ENCODE measurements at places on chromosomes 12 and 14.

DNA sequence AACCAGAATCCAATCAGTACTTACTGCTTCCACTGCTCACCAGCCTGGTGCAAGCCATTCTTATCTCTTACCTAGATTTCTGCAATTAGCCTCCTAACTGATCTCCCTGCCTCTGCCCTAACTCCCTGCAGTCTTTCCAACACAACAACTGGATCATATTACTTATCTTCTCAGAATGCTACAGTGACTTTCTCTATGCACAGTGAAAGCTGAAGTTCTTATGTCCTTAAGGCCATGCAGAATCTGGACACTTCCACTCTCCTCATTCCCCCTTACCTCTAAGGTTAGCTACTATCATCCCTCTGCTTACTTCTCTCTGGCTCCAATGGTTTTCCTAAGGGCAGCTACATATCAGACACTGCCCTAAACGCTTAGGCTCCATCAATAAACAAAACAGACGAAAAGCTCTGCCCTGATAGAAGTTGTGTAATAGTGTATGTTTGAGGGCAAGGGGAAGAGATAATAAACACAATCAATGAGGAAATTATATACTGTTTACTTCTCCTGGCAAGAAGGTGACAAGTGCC is 4.0 kb downstream of the KTN1 start:
- DNase-seq: no peak
- H3K27me3 ChIP-seq: peaks cover 8% of the 10 kb centered on the region
- H3K4me3 ChIP-seq: no peak overlapping the region
- H3K27ac ChIP-seq: no peak overlapping the region
- peaks cover 23% of the 10 kb centered on the region for H3K4me1 ChIP-seq

DNA sequence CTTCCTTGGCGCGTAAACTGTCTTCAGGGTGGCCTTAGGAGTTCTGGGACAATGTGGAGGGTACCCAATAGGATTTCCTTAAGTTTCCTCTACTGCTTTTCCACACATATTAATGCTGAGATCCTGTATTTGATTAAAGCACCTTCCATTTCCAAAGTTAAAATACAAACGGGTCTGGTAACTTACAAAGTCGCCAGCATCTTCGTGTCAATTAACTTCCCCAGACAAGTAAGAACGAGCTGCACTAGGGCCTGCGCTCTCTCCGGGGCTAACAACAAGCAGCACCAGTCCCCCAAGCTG is 130.9 kb downstream of the NDUFA12 start:
- H3K36me3 ChIP-seq: no peaks in the 10 kb centered on the region
- H3K27ac ChIP-seq: no peak overlapping the region
- DNase-seq: no peak
- peaks cover 10% of the 10 kb centered on the region for H3K27me3 ChIP-seq
- peaks cover 3% of the 10 kb centered on the region for H3K4me1 ChIP-seq

DNA sequence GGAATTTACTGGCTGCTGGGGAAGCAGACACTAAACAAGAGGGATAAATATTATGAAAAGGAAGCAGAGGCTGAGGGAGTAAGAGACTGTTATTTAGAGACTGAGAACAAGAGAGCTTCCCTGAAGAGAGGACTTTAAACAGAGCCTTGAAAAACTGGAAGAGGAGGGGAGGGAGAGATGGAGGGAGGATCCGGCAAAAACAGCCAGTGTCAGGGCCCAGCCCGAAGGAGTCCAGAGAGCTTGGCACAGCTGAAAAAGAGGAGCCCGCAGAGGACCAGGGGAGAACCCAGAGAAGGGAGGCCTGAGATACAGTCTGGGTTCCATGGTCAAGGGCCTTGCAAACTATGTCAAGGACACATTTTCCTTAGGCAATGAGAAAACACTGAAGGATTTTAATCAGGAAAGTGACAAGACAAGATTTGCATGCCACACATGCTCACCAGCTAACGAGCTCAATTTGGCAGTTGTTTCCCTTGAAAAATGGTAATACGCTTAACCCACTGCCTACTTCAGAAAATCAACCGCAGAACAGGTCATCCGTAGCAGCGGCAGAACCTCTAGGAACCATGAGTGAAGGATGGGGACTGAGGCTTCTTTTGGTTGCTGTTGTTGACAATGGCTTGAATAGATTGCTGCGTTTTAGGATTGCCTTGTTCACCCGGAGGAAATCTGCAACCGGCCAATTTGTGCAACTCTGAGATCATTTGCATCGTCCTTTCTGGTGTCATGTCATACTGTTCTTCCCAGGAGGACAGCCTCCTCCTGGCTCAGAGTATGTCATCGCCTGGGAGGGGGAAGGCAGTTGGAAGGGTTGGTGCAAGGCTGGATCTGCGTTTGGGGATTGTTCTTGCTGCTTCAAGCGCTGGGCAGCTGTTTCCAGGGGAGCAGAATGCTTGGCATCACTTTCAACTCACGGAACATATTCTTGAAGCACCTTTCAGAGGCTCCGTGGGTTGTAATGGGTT is 108.2 kb downstream of the PRMT8 start:
- H3K27me3 ChIP-seq: peaks cover 7% of the 10 kb centered on the region
- H3K27ac ChIP-seq: peak overlapping the region; percentile 44
- DNase-seq: no peak
- peaks cover under 1% of the 10 kb centered on the region for H3K36me3 ChIP-seq

DNA sequence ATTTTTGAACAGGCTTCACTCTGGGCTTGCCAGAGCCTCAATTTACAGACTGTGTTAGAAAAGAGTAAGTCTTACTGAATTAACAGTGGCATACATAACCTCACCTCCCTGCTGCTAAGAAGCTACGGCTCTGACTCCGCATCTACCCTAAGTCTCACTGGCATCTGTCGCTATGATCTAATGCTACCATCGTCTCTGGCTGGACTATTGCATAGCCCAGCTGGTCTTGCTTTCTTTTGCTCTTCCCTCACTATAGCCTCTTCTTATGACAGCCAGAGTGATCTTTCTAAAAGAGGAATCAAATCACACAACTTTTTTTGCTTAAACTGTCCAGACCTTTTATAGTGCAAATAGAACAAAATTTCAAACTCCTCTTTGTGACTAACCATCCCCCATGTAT is 81.1 kb downstream of the SLC24A4 start:
- H3K27ac ChIP-seq: no peak overlapping the region
- H3K27me3 ChIP-seq: no peaks in the 10 kb centered on the region
- H3K36me3 ChIP-seq: peaks cover 17% of the 10 kb centered on the region
- no peak overlapping the region for H3K4me3 ChIP-seq

GRCh38 chr12:51242876-51243275 is 4.2 kb downstream of the DAZAP2 start:
- H3K4me3 ChIP-seq: no peak overlapping the region
- H3K27me3 ChIP-seq: peaks cover 2% of the 10 kb centered on the region
- peaks cover 18% of the 10 kb centered on the region for H3K4me1 ChIP-seq
- no peaks in the 10 kb centered on the region for H3K36me3 ChIP-seq

GRCh38 chr12:64160711-64161060 is 61.4 kb downstream of the KICS2 start:
- DNase-seq: no peak
- no peaks in the 10 kb centered on the region for H3K27me3 ChIP-seq
- H3K36me3 ChIP-seq: peaks cover 5% of the 10 kb centered on the region

GRCh38 chr12:20420557-20420956 is 52.2 kb downstream of the PDE3A start:
- H3K4me1 ChIP-seq: peaks cover 5% of the 10 kb centered on the region
- no peak overlapping the region for H3K27ac ChIP-seq
- no peaks in the 10 kb centered on the region for H3K27me3 ChIP-seq
- no peak overlapping the region for H3K4me3 ChIP-seq
- H3K36me3 ChIP-seq: no peaks in the 10 kb centered on the region

- no peak for DNase-seq
- peaks cover 12% of the 10 kb centered on the region for H3K4me1 ChIP-seq
- no peaks in the 10 kb centered on the region for H3K36me3 ChIP-seq
- no peaks in the 10 kb centered on the region for H3K27me3 ChIP-seq
- H3K4me3 ChIP-seq: no peak overlapping the region
These were observed 192.1 kb upstream of the GARIN6 start for GRCh38 chr12:99455350-99456035.

GRCh38 chr12:122721057-122721545 is 4.5 kb upstream of the HCAR3 start:
- H3K27me3 ChIP-seq: peaks cover 1% of the 10 kb centered on the region
- no peak for DNase-seq
- H3K27ac ChIP-seq: no peak overlapping the region

DNA sequence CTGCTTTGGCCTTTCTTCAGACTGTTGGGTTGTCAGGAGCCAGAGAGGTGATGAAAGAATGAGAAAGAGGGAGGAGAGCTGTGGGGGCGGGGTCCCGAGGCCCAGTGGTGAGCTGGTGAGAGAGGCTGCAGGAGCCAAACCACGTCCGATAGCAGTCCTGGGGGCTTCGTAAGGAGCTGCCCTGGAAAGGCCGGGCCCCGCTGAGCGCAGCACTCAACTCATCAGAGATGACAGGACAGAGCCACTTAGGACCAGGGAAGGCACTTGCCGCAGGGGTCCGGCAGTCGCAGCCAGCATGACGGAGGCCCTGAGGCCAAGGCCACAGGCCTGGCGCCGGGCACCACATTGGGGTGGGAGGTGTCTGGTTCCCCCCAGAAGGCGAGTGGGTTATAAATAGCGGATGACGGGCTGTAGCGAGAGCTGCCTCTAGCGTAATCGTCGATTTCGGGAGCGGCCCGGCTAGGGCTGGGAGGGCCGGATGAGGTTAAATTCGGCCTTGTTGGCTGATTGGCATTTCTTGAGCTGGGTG is 179.0 kb downstream of the TSPAN9 start:
- no peak overlapping the region for H3K27ac ChIP-seq
- no peak for DNase-seq
- H3K36me3 ChIP-seq: peaks cover 5% of the 10 kb centered on the region
- peaks cover 10% of the 10 kb centered on the region for H3K27me3 ChIP-seq
- H3K4me3 ChIP-seq: no peak overlapping the region
- peaks cover 55% of the 10 kb centered on the region for H3K4me1 ChIP-seq

GRCh38 chr12:6942331-6942665 is 1.3 kb upstream of the RNU7-1 start:
- DNase-seq: no peak
- H3K4me3 ChIP-seq: peak overlapping the region; percentile 47
- H3K4me1 ChIP-seq: peaks cover 21% of the 10 kb centered on the region
- H3K27me3 ChIP-seq: peaks cover 35% of the 10 kb centered on the region
- peaks cover 8% of the 10 kb centered on the region for H3K36me3 ChIP-seq
- peak overlapping the region; percentile 99 for H3K27ac ChIP-seq

GRCh38 chr12:10718279-10718821 is 4.8 kb downstream of the YBX3 start:
- no peaks in the 10 kb centered on the region for H3K36me3 ChIP-seq
- H3K4me1 ChIP-seq: peaks cover 13% of the 10 kb centered on the region
- H3K27me3 ChIP-seq: no peaks in the 10 kb centered on the region
- DNase-seq: no peak
- H3K27ac ChIP-seq: peak overlapping the region; percentile 12
- peak overlapping the region; percentile 26 for H3K4me3 ChIP-seq

GRCh38 chr14:53103636-53104340 is 49.3 kb downstream of the DDHD1 start:
- H3K4me3 ChIP-seq: no peak overlapping the region
- no peak overlapping the region for H3K27ac ChIP-seq
- H3K36me3 ChIP-seq: no peaks in the 10 kb centered on the region
- no peaks in the 10 kb centered on the region for H3K27me3 ChIP-seq
- peaks cover 17% of the 10 kb centered on the region for H3K4me1 ChIP-seq
- no peak for DNase-seq

GRCh38 chr12:117114784-117115183 is 15.6 kb upstream of the TESC start:
- no peak overlapping the region for H3K27ac ChIP-seq
- H3K4me1 ChIP-seq: peaks cover 9% of the 10 kb centered on the region
- H3K4me3 ChIP-seq: no peak overlapping the region
- H3K27me3 ChIP-seq: no peaks in the 10 kb centered on the region

DNA sequence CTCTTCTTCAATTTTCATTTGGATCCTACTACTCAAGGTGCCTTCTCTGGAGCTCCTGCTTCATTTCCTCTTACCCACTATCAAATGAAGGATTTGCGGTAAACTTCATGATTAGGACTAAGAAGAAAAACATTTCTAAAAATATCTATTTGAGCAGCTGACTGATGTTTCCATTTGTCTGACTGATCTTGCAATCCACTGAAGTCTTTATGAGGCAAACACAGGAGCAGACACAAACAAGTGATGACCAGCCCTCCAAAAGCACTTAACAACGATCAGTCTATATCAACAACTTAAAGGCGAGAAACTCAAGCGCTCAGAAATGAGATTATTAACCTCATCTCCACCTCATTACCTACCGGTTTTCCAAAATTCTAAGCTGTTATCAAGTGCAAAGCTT is 26.2 kb downstream of the OSBPL8 start:
- DNase-seq: no peak
- H3K4me3 ChIP-seq: no peak overlapping the region
- H3K36me3 ChIP-seq: no peaks in the 10 kb centered on the region
- peaks cover 6% of the 10 kb centered on the region for H3K4me1 ChIP-seq

DNA sequence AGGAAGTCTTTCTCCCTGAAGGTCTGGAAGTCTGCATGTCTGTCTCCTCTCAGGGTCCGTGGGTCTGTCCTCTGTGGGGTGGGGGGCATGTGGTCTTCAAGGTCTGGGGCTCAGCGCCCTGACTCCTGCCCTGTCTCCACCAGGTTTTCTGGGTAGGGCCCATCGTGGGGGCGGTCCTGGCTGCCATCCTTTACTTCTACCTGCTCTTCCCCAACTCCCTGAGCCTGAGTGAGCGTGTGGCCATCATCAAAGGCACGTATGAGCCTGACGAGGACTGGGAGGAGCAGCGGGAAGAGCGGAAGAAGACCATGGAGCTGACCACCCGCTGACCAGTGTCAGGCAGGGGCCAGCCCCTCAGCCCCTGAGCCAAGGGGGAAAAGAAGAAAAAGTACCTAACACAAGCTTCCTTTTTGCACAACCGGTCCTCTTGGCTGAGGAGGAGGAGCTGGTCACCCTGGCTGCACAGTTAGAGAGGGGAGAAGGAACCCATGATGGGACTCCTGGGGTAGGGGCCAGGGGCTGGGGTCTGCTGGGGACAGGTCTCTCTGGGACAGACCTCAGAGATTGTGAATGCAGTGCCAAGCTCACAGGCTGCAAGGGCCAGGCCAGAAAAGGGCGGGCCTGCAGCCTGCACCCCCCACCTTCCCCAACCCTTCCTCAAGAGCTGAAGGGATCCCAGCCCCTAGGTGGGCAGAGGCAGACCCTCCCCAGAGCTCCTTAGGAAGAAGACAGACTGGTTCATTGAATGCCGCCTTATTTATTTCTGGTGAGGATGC is 3.4 kb downstream of the AQP5 start:
- DNase-seq: no peak
- H3K4me3 ChIP-seq: no peak overlapping the region
- H3K27ac ChIP-seq: no peak overlapping the region
- peaks cover 12% of the 10 kb centered on the region for H3K27me3 ChIP-seq
- peaks cover 3% of the 10 kb centered on the region for H3K4me1 ChIP-seq

DNA sequence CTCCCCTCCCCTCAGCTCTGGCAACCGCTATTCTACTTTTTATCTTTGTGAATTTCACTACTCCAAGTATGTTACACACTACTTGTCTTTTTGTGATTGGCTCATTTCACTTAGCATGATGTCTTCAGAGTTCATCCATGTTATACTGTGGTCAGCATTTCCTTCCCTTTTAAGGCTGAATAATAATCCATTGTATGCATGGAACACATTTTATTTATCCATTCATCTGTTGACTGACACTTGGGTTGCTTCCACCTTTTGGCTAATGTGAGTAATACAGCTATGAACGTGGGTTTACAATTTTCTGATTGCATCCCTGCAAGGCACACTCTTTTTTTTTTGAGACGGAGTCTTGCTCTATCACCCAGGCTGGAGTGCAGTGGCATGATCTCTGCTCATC is 53.0 kb upstream of the FUT8 start:
- H3K27ac ChIP-seq: no peak overlapping the region
- no peak for DNase-seq
- H3K36me3 ChIP-seq: no peaks in the 10 kb centered on the region

All from glutamatergic neuron (in vitro differentiated cells).